ENCODE measurements at places on chromosomes 2 and 18.

DNA sequence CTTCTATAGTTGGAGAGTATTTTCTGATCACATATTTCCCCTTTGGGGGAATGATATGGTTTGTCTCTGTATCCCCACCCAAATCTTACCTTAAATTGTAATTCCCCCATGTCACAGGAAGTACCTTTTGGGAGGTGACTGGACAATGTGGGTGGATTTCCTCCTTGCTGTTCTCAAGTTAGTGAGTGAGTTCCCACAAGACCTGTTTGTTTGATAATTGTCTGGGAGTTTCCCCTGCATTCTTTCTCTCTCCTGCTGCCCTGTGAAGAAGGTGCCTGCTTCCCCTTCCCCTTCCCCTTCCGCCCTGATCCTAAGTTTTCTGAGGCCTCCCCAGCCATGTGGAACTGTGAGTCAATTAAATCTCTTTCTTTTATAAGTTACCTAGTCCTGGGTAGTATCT is 222.7 kb upstream of the SLC39A10 start:
- no peak for DNase-seq

GRCh38 chr2:117943013-117943672 is 70.7 kb downstream of the CCDC93 start:
- DNase-seq, result no peak

- no peak for DNase-seq
Observed at GRCh38 chr2:158391876-158392275, 64.7 kb downstream of the CCDC148 start.

DNA sequence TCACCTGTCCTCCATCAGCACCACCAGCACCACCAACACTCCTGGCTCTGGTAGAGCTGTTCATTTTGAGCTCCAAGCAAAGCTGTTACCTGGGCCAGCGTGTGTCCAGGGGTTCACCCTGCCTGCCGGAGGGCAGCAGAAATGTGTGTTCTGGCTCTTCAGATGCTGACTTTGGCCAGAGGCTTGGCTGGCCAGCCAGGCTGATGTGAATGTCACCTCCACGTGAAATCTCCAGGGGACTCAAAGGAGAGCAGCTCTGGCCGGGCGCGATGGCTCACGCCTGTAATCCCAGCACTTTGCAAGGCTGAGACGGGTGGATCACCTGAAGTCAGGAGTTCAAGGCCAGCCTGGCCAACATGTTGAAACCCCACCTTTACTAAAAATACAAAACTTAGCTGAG is 33.5 kb downstream of the CIB4 start:
- no peak for DNase-seq

- DNase-seq, result no peak
Observed at GRCh38 chr2:184936761-184937160, 338.4 kb downstream of the ZNF804A start.

- DNase-seq, result no peak
Observed at GRCh38 chr2:215280326-215280725, 31.5 kb upstream of the ATIC start.

DNA sequence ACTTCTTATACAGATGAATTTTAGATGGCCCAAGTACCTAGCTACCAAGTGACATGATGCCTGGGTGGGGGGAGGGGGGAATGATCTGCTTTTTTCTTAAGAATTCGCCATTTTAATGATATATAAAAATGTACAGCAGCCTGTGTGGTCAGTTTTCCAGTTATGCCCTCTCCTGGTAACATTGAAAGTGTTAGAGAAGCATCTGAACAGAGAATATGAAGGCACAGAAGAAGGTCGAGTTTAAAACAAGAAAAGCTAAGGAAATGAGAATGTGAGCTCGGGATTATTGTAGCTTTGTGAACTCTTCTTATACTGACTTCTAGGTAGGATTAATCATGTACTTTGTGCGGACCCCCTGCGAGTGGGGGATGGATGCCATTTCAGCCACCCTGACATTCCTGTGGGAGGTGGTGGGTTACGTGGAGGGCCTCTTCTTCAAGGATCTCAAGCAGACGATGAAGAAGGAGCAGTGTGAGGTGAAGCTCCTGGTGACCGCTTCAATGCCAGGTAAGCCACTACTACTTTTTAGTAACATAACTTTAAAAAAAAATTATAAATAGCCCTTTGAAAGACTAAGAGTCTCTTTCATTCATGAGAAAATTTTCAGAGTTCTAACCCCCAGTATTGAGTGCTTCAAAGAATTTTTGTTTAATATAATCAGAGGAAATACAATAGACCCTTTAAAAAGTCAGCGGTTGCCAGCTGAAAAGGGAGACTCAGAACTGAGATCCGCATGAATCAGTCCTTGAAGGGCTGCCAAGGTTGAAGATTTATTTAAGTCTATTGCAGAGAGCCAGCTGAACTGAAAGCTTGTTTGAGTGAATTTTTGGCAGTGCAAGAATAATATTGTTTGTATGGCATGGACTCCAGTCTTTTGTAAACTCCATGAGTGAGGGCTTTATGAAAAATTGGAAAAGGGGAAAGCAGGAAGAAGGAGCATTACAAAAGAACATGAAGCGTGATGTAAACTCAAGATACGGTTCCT is 68.6 kb upstream of the RPE start:
- DNase-seq, result no peak

DNA sequence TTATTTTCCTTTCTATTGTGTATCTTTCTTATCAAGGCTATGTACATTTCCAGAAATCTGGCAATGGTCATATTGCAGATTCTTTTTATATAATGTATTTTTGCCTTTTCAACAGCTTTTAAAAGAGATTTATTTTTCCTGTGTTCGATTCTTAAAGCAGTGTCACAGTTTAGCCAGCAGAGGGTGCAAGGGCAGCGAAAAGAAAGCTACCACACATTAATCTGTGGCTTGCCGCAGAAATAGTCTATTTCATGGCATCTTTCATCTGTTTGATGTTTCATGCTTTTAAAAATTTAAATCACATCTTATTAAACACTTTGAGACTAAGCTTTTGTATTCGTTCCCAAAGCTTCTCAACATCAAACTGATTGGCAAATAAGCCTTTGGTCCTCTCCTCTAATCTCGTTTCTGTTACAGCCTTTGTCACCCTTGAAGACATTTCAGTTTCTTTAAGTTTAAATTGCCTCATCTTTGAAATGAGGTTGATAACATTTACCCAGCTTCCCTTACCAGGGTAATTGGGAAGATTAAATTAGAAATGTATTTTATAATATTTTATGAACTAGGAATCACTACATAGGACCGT is 73.3 kb downstream of the PIK3C3 start:
- no peak for DNase-seq

GRCh38 chr2:239000500-239001073 is 152.7 kb downstream of the TWIST2 start:
- no peak for DNase-seq

DNA sequence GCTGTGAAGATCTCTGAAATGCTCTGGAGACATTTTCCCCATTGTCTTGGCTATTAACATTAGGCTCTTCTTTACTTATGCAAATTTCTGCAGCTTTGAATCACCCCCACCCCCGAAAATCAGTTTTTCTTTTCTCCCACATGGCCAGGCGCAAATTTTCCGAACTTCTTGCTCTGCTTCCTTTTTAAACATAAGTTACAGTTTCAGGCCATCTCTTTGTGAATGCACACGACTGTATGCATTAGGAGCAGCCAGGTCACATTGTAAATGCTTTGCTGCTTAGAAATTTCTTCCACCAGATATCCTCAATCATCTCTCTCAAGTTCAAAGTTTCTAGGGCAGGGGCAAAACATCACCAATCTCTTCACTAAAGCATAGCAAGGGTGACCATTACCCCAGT is 106.8 kb downstream of the PARD3B start:
- DNase-seq, result no peak

- no peak for DNase-seq
Observed at GRCh38 chr2:197486175-197486574, 13.5 kb downstream of the HSPD1 start.

DNA sequence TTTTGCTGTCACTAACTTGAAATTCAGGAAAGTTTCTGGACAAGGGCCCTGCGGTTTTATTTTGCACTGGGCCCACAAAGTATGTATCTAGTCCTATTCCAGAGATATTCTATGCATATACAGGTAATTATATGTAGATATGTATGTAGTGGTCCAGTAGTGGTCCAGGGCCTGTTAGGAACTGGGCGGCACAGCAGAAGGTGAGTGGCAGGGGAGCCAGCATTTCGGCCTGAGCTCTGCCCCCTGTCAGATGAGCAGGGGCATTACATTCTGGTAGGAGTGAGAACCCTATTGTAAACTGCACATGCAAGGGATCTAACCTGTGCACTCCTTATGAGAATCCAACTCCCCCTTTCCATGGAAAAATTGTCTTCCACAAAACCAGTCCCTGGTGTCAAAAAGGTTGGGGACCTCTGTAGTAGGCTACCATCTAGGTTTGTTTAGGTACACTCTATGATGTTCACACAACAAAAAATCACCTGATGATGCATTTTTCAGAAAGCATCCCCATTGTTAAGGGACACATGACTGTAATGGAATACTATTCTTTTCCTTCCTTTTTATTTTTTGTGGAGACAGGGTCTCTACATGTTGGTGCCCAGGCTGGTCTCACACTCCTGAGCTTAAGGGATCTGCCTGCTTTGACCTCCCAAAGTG is 2.8 kb upstream of the PPP4R3B start:
- DNase-seq, result no peak

- DNase-seq, result no peak
Observed at GRCh38 chr2:11564816-11565567, 31.1 kb downstream of the GREB1 start.

DNA sequence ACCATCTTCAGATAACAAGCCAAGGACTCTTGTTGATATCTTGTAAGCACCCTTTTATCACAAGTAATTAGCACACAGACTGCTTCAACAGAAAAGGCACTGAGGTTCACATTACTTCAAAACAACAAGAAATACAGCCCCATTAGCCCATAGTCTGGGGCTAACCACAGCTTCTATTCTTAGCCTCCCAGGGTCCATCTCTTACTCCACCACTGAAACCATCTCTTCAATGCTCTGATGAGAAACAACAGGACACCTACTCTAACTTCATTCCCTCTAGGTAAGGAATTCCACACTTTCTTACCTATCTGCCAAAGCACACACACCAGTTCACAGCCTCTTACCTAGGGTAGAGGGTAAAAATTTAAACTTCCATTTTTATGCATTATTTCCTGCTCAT is 26.4 kb upstream of the CYTIP start:
- DNase-seq, result no peak

- no peak for DNase-seq
Observed at GRCh38 chr2:177675350-177675821, 282.8 kb downstream of the AGPS start.

- peak; percentile 52 for DNase-seq
Observed at GRCh38 chr2:199739413-199740110, 111.4 kb downstream of the FTCDNL1 start.

- DNase-seq, result no peak
Observed at GRCh38 chr2:105655244-105655643, 89.5 kb upstream of the NCK2 start.

DNA sequence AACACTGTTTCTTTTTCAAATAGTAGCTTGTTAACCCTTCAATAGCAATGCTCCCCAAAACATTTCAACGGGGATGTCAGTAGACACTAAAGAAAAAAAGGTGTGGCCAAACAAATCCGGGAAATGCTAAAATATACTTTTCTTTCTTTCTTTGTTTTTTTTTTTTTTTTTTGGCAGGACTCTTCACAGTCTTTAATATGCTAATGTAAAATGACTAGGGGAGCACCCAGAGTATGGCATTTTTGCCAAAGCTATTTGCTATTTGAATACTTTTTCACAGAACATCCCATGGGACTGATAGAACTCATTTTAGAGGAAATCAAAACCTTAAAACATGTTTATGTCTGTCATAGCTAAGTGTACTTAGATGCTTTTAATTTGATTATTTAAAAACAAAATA is 32.1 kb downstream of the ATF2 start:
- DNase-seq, result no peak

DNA sequence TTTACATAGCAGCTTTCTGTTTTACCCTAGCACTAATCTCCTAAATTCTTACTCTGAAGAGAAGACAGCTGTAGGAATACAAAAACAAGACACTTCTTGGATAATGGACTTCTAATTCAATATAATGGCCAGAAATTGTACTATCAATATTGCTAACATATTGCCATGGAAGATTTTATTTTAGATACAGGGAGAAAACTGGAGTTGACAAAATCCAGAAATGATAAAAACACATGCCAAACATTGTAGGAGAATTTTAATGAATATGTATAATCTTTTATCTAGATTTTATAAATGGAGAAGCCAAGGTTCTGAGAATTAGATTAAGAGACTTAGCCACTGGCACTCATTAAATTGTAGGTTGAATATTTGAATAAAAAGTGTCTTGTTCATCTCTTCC is 1838.8 kb upstream of the LRRTM1 start:
- DNase-seq, result no peak

DNA sequence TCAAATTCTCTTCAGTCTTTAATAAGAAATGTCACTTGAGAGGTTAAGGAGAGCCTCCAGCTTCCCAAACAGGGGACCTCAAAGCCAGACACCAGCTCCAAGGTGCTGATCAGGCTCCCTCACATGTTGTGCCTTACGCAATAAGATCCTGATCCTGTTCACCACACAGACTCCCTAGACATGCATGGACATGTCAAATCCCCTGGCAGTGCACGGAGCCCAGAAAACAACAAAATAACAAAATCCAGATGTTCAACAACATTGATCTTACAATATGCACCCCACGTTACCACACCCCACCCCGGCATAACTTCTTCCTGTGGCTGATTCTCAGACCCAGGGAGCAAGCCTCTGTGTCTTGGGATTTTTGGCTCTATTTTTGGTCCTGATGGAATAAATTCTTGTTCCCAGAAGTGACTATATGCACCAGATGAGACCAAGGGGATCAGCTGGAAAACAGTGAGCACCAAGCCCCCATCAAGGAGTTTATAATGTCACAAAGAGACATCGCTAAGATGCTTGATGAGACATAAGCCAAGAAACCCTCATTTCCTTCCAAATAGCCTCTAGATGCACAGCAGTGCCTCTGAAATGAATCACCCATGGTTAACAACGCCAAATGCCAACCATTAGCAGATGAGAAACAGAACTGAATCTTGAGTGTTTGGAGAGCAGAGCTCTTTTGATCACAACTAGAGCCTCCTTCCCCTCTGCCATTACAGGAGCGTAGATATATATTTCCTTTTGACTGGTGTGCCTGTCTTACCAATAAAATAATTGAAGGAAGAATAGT is 198.2 kb downstream of the PRKCE start:
- no peak for DNase-seq

GRCh38 chr2:14773696-14774095 is 141.2 kb downstream of the LRATD1 start:
- no peak for DNase-seq

DNA sequence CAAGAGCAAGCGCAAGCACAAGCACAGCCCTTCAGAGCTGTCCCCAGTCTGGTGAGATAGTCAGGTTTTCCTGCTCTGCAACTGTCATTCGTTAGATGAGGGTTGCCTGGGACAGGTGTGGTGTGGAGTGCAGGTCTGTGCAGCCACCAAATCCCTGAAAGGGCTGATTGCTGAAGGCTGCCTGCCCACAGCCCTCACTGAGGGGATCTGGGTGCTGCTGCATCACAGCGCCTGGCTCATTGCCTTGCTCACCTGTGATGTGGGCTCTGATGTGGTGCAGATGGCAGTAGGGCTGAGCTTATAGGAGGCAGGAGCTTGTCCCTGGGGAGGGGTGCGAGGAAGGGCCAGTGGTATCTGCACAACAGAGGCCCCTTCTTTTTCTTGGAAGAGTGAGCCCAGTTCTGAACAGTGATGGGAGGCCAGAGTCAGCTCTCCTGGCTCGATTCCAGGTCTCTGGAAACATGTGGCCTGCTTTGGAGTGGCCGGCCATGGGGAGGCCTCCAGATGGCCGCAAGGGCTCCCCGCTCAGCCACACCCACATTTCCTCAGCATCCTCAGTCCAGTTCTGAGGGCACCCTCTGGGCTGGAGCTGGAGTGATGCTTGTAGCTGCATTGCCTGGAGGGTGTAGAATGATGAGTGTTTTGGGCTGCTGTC is 11.4 kb downstream of the UBE2F start:
- DNase-seq, result no peak
